CD4-positive, alpha-beta T cell treated with Interleukin-17A for 1 hour (primary cell): ENCODE measurements at places on chromosomes 1 and 21.

DNA sequence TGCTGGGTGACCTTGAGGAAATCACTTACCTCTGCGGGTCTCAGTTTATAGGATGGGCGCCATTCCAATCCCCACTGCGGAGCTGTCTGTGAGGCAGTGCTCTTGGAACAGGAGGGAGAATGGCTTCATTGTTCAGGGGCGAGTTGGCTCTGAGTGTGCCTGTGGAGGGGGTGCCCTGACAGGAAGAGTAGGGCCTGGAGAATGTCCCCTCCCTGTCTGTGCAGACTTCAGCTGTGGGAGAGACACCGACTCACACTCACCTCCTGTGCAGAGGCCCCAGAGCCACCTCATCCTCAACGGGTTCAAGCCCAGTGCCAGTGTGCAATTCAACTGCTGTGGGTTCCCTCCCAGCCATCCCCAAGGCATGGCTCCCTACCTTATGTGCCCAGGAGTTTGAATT is 17.1 kb downstream of the ADORA1 start:
- no peak for DNase-seq

GRCh38 chr1:150765296-150765976 is at the start of gene CTSS:
Gene CTSS (minus strand): TSS chr1:150765778. CDS start chr1:150764763, 1,015 bp downstream.
- DNase-seq = peak; percentile 55

GRCh38 chr1:168086438-168086837 is 50.3 kb downstream of the GPR161 start:
- DNase-seq = no peak

- no peak for DNase-seq
These were observed 213.5 kb upstream of the PTGFR start for GRCh38 chr1:78277253-78277652.
